ENCODE measurements at places on chromosomes 2 and 18.
A peak's percentile ranks its signal among the peaks of the same experiment; 100 is the strongest.

GRCh38 chr2:108923736-108924579 lies 65.1 kb downstream of the EDAR start:
- no peak for DNase-seq

DNA sequence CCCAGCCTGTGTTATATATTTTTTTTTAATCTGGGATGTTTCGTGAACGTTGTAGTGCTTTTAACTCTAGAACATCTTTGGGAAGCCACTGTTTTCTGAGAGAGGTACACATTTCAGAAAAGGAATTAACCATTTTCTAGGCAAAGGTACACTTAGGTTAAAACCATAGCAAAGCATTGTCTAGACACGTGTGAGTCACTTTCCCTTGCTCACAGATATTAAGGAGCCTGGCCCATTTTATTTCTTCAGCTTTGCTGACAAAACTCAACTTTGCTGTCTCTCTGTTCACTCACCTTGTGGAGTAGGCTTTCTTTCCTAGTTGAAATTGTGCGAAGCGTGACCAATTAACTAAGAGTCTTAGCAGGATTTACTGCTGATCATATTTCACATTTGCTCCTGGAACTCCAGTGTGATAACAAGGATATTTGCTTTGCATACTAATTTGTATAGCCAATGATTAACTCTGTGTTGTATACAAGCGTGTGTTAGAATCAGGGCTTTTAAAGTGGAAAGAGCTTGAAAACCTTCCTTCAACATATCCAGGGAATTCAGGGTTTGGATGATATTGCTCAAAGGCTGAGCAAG lies 215.0 kb upstream of the AGAP1 start:
- no peak for DNase-seq

- no peak for DNase-seq
These were observed 72.7 kb upstream of the SPOPL start for GRCh38 chr2:138428710-138429440.

DNA sequence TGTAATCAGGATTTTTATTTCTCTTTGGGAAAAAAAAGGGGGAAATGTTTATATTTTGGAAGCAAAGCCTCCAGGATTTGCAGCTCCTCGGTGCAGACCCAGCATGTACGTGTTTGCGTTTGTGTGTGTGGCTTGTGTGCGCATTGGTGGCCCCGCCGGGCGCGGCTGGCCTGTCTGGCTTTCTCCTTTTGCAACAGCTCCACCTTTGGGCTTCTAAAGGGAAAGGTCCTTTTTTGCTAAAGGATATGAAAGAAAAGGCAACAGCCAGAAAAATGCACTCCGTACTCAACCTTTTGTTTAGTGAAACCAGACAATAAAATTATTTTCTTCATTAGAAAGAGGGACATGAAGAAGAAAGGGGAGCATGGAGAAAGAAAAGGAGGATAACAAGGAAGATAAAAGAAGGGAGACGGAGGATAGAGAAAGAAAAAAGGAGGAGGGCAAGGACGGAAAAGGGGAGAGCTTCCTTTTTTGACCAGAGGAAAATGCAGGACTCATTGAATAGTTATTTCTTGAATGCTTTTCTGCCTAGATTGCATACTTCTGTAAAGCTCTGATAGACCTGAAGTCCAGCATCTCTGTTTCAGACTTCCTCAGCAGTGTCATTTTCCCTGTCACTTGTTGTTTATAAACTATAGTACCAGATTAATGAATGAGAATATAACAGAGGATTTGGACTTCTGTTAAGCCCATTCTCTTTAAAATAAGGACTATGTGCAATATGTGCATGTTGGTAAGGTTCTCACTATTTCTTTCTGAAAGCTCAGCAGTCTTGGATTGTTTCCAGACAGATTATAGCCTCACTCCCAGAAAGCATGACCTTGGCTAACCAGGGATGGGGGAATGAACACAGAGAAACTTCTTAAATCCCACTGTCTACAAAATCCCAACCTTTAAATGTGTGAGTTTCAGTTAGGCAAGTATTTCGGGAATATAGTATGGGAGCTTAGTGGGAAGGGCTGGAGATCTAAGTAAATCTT lies 563.1 kb upstream of the PIK3C3 start:
- no peak for DNase-seq

DNA sequence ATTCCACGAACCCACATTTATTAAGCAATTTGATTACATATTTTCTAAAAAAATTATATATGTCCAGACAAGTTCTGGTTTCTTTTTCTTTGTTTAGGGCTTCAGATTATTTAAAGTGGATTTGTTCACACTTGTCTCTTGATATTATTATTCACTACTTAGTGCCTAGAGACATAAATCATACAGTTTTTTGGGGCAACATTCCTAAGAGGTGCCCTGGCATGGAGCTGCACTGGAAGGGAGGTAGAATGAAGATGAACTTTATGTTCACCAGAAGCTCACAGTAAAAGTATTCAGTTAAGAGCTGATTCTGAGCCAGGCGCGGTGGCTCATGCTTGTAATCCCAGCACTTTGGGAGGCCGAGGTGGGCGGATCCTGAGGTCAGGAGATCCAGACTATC lies 762.7 kb upstream of the TMEFF2 start:
- DNase-seq = no peak

GRCh38 chr2:180385601-180386201 lies 378.6 kb upstream of the CWC22 start:
- DNase-seq = no peak

- no peak for DNase-seq
These were observed 148.8 kb downstream of the VAPA start for GRCh38 chr18:10062302-10063300.

GRCh38 chr18:28494151-28494550 lies 317.2 kb upstream of the CDH2 start:
- no peak for DNase-seq

- DNase-seq = no peak
These were observed 49.5 kb downstream of the CAPN13 start for GRCh38 chr2:30757749-30758148.

DNA sequence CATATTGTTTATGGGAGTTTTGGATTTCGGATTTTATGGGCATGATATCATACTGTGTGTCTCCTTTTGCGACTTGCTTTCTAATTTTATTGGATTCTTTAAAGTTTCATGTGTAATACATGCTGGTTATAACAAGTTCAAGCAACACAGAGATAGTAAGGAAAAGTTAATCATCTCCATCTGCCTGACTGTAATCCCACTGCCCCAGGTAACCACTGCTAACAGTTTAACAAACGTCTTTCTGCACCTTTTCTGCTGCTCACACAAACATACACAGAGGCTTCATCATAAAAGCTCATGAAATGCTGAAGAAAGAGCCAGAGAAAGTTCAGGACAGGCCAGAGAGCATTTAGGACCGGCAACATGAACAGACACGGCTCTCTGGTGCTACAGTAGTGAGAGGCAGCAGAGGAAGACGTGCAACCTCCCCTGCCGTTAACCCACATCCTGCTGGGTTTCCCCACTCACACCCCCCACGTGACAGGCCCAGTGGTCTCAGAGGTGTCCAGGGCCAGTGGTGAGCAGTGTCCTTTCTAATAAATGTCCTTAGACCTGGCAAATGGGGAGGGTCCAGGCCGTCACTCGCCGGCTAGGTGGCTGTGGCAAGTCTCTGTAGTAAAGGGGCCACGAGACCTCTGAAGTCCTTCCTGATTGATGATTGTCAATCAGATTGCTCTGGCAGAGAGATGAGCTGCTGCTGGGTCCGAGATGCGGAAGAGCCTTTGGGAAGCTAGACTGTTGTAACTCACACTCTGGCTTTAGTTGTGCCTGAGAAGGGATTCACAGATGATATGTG lies 43.0 kb upstream of the SLC1A4 start:
- peak; percentile 29 for DNase-seq

GRCh38 chr18:45416168-45416567 lies 199.1 kb upstream of the SLC14A2 start:
- DNase-seq = no peak

DNA sequence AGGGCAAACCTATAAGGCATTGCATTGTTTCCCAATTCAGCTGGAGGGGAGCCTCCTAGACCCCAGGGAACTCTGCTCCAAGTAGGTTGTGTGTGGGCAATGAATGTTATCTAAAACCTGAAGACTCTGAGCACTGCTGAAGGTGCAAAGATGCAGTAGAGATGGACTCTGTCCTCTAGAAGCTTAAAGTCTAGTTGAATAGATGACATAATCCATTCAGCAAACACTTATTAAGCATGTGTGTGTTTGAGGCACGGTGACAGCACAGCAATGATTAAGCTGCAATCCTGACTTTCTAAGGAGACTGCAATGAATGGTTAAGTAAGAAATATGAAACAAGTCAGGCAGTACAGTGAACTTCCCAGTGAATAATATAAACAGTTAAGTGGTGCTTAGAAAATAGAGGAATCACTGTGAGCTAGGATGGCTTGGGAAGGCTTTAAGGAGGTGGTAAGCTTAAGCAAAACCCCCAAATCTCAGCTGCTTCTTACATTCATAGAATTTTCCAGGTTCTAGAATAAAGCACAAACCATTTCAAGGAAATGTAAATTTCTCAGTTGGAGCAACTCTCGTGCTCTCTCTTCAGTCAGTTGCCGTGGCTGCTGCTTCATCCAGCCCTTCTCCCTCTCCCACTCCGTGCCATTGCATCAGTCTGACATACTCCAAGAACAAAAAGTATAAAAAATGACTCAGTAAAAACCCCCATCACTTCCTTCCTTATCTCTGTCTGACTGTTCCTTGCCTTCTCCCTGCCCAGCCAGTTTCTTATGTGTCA lies 19.1 kb downstream of the MXD1 start:
- DNase-seq = no peak

- no peak for DNase-seq
These were observed 44.9 kb downstream of the PSMG2 start for GRCh38 chr18:12747530-12748315.

DNA sequence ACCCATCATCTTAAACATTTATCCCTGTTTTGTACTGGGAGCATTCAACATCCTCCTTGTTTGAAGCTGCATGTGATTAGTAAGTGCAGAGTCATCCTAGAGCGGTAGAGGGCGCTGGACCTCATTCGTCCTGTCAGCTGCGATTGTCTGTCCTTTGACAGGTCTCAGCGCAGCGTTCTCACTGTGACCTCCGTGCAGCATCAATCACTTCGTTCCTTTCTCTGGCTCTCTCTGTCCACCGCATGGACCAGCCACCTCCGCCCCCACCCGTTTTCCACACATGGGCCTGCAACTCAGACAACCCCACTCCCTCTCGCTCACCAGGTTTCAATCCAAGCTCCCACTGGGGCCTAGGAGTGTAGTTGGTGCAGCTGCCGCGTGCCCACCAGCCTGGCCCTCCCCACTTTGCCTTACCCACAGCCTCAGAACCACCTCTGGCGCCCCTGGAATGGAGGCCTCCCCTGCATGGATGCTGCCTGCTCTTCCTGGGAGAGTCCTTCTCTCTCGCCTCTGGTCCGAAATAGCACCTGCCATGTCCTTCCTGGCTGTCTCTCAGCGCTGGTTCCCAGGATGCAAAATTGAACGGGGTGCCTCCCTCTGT lies 90.5 kb downstream of the NDUFA10 start:
- DNase-seq = peak; percentile 11

- no peak for DNase-seq
These were observed 47.5 kb upstream of the NEMP2 start for GRCh38 chr2:190582019-190582418.

DNA sequence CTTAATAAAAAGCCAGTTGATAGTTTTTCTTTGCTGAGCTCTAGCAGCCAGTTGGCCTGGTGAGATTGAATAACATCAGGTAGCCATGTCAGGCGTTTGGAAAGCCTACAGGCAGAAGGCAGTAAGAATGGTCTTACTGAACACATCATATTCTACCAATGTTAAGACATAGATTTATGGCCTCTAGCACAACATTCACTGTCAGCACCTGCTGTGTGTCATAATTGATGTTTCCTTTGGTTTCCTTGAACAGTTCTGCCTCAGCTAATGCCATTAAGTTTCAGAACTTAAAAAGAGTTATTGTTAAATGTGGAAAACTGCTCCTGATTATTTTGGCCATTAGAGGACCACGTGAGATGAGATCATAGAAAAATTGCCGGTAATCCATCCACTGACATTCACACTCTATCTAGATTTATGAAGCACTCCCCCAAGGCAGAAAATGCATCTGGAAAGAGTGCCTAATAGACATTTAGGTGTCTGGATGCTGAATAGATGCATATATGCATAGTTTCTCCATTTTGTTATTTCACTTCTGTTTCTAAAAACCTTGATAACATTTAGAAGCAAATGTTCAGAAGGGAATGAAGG lies 434.7 kb downstream of the PTPRM start:
- DNase-seq = no peak

Data from stimulated activated CD4-positive, alpha-beta T cell treated with anti-CD3 and anti-CD28 coated beads, Interleukin-1b, Interleukin-23, amount 100 ng/mL, for 1 hour (primary cell).